ENCODE measurements at places on chromosomes 6 and 20. TPM values are rescaled to one million over a fixed set of nuclear protein-coding genes. Genes with fewer than 3 reads are reported as not detected.

The TMEM217 gene
- total RNA-seq: 0.42 TPM

The MACROD2 gene
- total RNA-seq: 1.1 TPM

The SMOC2 gene
- total RNA-seq: not detected

The PTCRA gene
- total RNA-seq: not detected

The SLC17A3 gene
- not detected for total RNA-seq

The UBD gene
- total RNA-seq: not detected

The TAGAP gene
- total RNA-seq: 54.5 TPM

The GGTLC1 gene
- total RNA-seq: not detected

The HLA-DQA1 gene
- 13.7 TPM for total RNA-seq

The TREM2 gene
- total RNA-seq: 0.49 TPM

The AFDN gene
- total RNA-seq: 9.4 TPM

The CCDC28A gene
- total RNA-seq: 28.9 TPM

The SLC29A1 gene
- total RNA-seq: 1.3 TPM

The BAG2 gene
- 5.1 TPM for total RNA-seq

DNA sequence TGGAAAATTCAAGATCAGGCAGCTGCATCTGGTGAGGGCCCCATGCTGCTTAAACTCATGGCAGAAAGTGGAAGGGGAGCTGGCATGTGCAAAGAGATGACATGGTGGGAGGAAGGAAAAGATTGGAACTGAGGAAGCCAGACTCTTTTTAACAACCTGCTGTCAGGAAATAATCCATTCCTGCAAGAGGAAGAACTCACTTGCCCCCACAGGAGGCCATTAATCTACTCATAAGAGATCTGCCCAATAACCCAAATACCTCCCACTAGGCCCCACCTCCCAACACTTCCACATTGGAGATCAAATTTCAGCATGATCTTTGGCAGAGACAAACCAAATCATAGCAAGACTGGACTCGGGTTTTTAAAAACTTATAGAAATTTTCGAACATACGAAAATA is 200.5 kb upstream of the KCNQ5 start:
- H3K27ac ChIP-seq: no peak overlapping the region
- H3K36me3 ChIP-seq: no peaks in the 10 kb centered on the region
- no peak overlapping the region for H3K4me3 ChIP-seq

DNA sequence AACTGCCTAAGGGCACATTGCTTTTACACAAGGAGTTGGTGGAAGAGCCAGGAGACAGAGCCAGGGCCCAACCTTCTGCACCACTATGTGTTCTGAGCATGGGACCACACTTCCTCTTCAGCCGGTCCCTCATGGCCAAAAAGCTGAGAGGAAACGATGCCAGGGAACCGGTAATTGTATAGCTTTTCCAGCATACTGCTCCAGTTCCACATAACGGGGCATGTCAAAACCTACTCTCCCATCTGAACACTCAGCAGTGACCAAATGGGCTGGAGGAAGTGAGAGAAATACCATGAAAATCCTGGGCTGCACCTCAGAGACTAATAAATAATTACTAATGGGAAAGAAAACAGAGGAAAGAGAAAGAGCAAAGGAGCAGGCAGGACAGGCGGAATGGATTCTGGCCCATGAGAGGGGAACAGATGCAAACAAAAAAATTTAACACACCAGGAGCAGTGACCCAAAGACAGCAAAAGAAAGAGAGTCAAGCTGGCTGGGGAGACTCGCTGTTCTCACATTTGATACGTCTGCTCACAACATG is 52.0 kb upstream of the BMP2 start:
- no peak overlapping the region for H3K4me3 ChIP-seq
- no peak for DNase-seq
- H3K4me1 ChIP-seq: no peaks in the 10 kb centered on the region
- H3K27ac ChIP-seq: no peak overlapping the region

GRCh38 chr20:5512694-5513093 is 195.9 kb upstream of the PROKR2 start:
- no peak overlapping the region for H3K4me3 ChIP-seq
- no peaks in the 10 kb centered on the region for H3K36me3 ChIP-seq
- DNase-seq: no peak
- H3K27me3 ChIP-seq: no peaks in the 10 kb centered on the region
- H3K27ac ChIP-seq: no peak overlapping the region

GRCh38 chr20:46199198-46199597 is 81.1 kb downstream of the CD40 start:
- H3K4me3 ChIP-seq: no peak overlapping the region
- H3K27ac ChIP-seq: no peak overlapping the region
- DNase-seq: no peak
- no peaks in the 10 kb centered on the region for H3K36me3 ChIP-seq

DNA sequence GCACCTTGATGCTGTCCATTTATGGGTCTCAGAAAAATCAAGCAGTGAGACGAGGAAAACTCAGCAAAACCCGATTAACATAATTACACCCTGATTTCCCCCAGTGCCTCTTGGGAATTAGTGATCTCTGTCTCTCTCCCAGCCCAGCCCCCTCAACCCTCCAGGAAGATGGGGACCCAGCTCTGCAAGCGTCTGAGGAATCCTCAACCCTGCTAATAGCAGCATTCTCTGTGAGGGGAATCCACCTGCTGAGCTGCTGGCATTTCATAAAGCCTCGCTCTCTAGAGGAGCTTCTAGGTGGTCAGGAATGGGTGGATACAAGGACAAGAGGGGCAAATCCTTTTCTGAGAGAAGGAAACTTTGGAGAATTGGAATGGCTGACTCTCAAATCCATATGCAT is 13.9 kb downstream of the NR2E1 start:
- peaks cover 15% of the 10 kb centered on the region for H3K4me1 ChIP-seq
- DNase-seq: no peak
- H3K27me3 ChIP-seq: peaks cover 45% of the 10 kb centered on the region
- H3K4me3 ChIP-seq: no peak overlapping the region

DNA sequence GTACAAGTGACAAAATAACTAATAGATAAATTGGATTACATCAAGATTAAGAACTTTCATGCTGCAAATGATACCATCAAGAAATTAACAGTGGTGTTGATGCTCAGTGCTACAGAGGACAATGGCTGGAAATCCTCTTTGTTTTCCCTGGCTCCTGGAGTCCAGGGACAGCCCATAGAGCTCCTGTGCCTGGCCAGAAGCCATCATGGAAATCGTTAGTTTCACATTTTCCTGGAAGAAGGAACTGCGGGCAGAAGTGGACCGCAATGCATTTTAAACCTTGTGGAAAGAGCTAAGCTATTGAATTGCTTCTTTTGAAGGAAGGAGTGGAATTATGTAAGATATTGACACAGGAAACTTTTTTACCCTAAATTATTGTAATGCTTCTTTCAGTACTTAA is 276.0 kb downstream of the GJA1 start:
- H3K4me3 ChIP-seq: no peak overlapping the region
- H3K4me1 ChIP-seq: peaks cover 2% of the 10 kb centered on the region
- no peak for DNase-seq
- no peaks in the 10 kb centered on the region for H3K27me3 ChIP-seq

DNA sequence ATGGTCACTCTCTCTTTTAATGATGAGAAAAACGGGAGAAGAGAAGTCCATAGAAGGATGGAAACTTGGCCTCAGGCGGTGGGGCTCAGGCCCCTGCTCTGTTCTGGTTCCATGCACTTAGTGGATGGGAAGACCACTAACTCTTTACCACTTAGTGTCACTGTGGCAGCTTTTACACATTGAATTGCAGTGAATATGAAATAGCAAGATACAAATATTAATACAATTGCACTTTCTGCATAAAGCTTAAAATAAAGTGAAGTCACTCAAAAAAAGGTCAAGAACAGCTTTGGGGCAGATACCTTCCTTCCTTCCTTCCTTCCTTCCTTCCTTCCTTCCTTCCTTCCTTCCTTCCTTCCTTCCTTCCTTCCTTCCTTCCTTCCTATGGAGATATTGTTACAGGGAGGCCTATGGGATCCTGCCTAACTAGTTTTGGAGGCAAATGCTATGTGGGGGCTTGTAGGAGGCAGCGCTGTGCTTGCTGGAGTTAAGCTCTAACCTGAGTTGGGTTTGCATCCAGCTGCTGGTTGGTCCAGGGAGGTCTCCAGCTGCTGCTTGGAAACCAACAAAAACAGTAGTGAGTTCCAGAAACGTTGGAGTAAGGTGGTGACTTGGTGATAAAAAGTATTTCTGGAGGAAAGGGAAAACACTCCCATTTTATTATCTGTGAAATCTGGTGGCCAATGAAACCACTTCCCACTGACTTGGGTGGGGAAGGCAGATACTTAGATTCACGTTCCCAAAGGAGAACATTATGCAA is 62.3 kb upstream of the NKX2-2 start:
- no peak for DNase-seq
- no peak overlapping the region for H3K4me3 ChIP-seq
- no peak overlapping the region for H3K27ac ChIP-seq
- no peaks in the 10 kb centered on the region for H3K4me1 ChIP-seq
- no peaks in the 10 kb centered on the region for H3K36me3 ChIP-seq

GRCh38 chr6:147947521-147947920 is 395.1 kb upstream of the SASH1 start:
- H3K36me3 ChIP-seq: no peaks in the 10 kb centered on the region
- H3K27ac ChIP-seq: no peak overlapping the region
- H3K27me3 ChIP-seq: peaks cover 2% of the 10 kb centered on the region
- H3K4me3 ChIP-seq: no peak overlapping the region
- H3K4me1 ChIP-seq: no peaks in the 10 kb centered on the region

DNA sequence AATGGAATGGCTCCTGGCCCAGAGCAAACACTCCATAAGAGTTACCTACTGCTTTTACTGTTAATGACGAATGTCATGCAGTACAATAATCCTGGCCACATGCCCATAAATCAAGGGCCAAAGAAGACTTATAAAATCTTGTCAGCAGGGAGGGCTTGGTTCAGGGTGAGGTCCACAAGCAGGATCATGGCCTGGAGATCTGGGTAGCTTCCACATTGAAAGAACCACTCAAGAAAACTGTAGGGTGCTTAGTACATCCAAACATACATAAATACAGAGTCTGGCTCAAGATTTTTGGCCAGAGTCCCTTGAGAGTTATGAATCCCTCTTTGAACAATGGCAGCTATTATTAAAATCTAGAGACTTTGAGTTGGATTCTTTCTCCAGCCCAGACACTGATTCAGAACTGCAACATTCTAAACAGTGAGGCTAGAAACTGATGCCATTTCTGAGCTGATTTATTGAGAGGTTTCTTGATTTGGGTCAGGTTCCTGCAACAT is 188.7 kb downstream of the CDC5L start:
- no peak overlapping the region for H3K27ac ChIP-seq
- H3K36me3 ChIP-seq: no peaks in the 10 kb centered on the region
- no peak overlapping the region for H3K4me3 ChIP-seq
- H3K4me1 ChIP-seq: no peaks in the 10 kb centered on the region

- H3K4me3 ChIP-seq: peak overlapping the region; percentile 93
- peak overlapping the region; percentile 88 for H3K27ac ChIP-seq
- no peaks in the 10 kb centered on the region for H3K27me3 ChIP-seq
- H3K4me1 ChIP-seq: peaks cover 17% of the 10 kb centered on the region
- peaks cover 37% of the 10 kb centered on the region for H3K36me3 ChIP-seq
Observed at GRCh38 chr6:118935331-118935668, 341 bp upstream of the MCM9 start.

DNA sequence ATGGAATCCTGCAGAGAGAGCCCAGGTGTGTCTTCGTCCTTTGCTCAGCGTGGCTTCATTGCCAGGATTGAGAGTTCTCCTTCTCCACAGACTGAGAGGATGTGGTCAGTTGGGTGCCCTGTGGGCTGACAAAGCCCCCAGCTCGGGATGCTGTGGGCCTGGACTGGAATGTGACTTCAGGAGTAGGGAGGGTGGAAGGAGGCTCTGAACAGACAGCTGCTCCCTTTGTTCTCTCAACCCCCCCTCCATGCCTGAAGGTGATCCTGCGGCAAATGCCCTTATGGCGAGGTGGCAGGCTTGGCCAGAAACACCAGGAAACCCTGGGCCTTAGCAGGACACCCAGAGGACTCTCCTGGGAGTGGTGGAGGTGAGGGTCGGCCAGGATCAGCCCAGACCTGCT is 1.8 kb upstream of the CST5 start:
- no peak overlapping the region for H3K27ac ChIP-seq
- H3K36me3 ChIP-seq: no peaks in the 10 kb centered on the region
- no peak for DNase-seq
- no peaks in the 10 kb centered on the region for H3K4me1 ChIP-seq

- H3K4me3 ChIP-seq: no peak overlapping the region
- no peak overlapping the region for H3K27ac ChIP-seq
- peaks cover 26% of the 10 kb centered on the region for H3K4me1 ChIP-seq
- peaks cover 32% of the 10 kb centered on the region for H3K36me3 ChIP-seq
Observed at GRCh38 chr6:38116248-38116647, 296.7 kb downstream of the ZFAND3 start.

- H3K4me1 ChIP-seq: no peaks in the 10 kb centered on the region
- no peak overlapping the region for H3K27ac ChIP-seq
- H3K36me3 ChIP-seq: peaks cover 4% of the 10 kb centered on the region
- no peaks in the 10 kb centered on the region for H3K27me3 ChIP-seq
Observed at GRCh38 chr6:161622779-161623178, 348.9 kb upstream of the AGPAT4 start.

- peaks cover 46% of the 10 kb centered on the region for H3K4me1 ChIP-seq
- peak overlapping the region; percentile 31 for H3K27ac ChIP-seq
- no peaks in the 10 kb centered on the region for H3K27me3 ChIP-seq
- H3K4me3 ChIP-seq: no peak overlapping the region
Observed at GRCh38 chr6:32829495-32829894, 9.0 kb downstream of the TAP2 start.

DNA sequence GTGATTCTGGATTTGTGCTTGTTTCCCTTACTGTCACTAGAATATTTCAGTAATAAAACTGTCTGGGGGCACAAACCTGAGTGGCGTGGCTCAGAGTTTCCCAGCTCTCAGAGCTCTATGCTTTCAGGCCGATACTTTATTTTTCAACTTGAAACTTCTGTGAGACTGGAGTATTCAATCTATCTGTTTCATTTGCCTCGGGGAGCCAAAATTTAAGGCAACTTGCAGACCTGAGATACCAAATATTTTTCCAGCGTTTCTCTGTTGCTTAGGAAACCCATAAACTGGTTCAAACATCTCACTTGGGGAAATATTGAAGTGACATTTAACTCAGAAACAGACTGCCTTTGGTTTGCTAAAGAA is 74.7 kb downstream of the SOBP start:
- DNase-seq: no peak
- no peak overlapping the region for H3K4me3 ChIP-seq
- H3K27me3 ChIP-seq: peaks cover 17% of the 10 kb centered on the region
- H3K4me1 ChIP-seq: no peaks in the 10 kb centered on the region

- H3K4me3 ChIP-seq: no peak overlapping the region
- H3K27me3 ChIP-seq: peaks cover 9% of the 10 kb centered on the region
- H3K4me1 ChIP-seq: no peaks in the 10 kb centered on the region
- DNase-seq: peak; percentile 44
- no peaks in the 10 kb centered on the region for H3K36me3 ChIP-seq
- H3K27ac ChIP-seq: no peak overlapping the region
Observed at GRCh38 chr20:61932199-61932592, 133.5 kb downstream of the TAF4 start.

DNA sequence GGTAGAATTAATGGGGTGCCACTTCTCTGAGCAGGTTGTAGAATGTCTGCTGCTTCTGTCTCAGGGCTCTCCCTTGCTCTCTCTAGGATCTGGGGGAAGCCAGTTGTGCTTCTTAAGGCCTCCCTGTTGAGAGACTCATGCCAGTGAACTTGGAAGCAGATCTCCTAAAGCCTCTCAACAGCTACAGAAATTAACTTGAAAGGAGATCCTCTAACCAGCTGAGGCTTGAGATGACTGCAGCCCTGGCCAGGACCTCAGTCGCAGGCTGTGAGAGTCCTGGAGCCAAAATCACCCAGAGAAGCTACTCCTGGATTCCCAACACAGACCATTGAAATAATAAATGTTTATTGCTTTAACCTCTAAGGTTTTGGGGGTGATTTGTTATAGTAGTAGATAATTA is 180.2 kb upstream of the MARCKS start:
- H3K4me3 ChIP-seq: no peak overlapping the region
- DNase-seq: no peak
- H3K4me1 ChIP-seq: no peaks in the 10 kb centered on the region
